Lower lobe of right lung (tissue), 2 donors: ENCODE measurements at places on chromosomes 4 and X. TPM values are rescaled to one million over a fixed set of nuclear protein-coding genes. Genes with fewer than 3 reads are reported as not detected.

- DNase-seq = no peak
Observed at GRCh38 chr4:113588895-113589668, 172.5 kb downstream of the CAMK2D start.

The LARP7 gene
- 38.0 TPM for total RNA-seq

- DNase-seq = no peak
Observed at GRCh38 chr4:139978692-139979091, 175.3 kb downstream of the MAML3 start.

DNA sequence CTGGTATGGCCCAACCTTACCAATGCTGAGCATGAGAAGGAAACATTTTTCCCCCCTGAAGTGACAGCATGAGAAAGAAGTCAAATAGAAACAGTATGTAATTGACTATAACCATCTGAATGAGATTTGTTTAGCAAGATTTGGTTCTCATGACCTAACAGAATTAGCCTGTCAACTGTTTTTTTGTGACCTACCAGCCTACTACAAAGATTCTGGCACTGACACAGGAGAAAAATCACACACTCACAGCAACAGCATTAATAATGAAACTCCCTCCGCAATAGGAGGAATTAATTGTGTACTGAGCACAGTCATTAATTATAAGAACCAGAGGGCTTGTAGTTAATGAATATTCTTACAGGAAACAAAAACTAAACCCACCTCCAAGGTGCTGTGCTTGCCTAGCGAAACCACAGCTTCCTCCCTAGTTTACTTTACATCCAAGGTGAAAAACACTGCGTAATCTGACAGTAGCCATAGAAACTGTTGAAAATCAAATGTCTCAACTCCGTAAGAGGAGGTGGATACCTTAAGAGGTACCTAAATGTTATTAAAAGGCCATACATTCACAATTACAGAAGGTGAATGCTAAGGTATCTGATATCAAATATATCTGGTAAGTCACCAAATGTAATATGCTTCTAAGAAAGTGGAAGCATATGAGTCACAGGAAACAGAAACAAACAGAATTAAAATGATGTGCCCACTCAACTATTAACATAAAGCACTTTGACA is 34.9 kb downstream of the MMRN1 start:
- no peak for DNase-seq

DNA sequence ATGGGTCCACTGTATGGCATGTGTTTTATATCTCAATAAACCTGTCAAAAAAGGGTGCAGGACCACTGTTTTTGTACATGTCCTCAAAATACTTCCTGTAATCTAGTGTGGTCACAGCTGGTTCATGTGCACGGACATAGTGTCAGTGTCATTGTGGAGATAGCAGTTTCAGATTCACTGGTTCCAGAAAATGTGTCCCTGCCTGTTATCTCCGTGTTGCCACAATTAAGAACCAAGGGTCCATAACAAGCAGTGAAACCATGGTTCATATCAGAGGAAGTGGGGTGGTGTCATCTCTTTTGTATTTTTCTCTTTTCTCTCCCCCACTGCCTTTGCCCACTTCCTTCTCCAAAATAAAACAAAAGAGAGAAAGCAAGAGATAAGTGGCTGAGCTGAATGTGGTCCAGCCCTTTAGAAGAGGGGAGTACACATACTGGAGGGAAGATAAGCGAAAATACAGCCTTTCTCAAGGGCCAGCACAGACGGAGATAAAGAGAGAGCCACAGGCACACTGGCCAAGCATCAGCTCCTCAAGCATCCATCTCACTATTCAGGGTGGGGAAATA is 51.2 kb downstream of the TBL1X start:
- no peak for DNase-seq

DNA sequence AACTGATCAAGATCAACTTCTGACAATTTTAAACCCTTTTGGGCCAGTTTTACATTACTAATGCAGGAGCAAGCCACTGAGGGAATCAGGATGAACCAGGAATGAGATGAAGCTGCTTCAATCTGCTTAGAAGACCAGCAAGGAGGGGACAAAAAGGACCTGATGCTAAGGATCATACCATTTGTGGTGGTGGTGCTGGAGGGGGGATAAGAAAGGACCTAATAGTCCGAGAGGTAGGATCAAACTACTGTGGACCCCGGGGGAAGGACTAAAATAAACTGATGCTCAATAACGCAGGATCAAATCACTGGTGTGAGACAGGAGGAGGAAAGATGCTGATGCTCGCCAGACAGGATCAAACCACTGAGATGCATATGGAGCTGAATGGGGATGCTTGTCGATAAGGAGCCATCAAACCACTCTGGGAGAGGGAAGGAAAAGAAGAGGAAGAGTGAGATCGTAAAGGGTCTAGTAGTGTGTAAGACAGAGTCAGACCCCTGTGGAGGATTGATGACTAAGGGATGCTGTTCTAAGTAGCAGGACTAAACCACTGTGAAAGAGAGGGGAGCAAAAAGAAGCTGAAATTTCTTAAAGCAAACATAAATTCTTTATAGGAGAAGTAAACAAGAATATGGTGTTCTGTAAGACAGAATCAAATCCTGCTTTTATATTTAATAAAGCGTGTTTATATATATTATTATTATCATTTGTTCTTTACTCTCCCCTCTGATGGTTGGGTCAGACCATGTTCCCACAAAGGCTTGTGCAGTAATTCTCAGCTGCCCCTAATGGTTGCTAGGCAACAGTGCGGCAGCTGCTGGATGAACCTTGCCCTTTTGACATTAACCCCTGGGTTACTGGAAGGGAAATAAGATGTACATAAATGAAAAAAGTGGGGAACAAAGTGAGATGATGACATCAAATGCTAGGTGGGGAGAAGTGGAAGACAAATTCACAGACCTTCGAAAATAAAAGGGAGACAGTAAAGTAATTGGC is 432.5 kb upstream of the FGF16 start:
- DNase-seq = no peak

GRCh38 chr4:57214654-57215411 is 104.6 kb upstream of the IGFBP7 start:
- no peak for DNase-seq

DNA sequence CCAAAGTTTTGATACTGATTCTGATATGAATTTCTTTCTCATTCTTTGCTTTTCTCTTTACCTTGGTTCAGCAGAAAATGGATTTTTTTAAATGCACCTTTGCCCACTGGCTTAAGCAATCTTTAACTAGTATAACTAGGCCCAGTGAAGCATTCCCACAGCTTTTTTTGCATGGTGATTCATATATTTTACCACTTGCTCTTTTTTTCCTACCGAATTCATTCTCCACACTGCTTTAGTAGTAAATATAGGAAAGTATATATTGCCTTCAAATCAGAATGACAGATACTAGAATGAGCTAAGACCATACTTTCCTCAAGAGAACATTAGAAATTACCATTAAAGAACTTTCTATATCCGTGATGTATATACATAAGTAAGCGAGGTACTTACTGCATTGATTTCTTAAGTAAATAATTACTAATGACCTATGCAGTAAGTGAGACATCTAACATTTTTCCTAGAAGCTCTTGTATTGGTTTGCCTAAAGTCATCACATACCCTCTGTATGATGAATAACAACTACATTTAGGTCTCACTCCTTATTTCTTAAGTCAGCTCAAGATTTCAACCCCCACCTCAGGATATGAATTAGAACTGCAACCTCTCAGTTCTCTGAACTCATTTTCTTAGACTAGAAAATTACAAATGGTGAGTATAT is 44.2 kb downstream of the SLC4A4 start:
- DNase-seq = no peak

- no peak for DNase-seq
Observed at GRCh38 chr4:150181536-150181935, 103.3 kb downstream of the DCLK2 start.

DNA sequence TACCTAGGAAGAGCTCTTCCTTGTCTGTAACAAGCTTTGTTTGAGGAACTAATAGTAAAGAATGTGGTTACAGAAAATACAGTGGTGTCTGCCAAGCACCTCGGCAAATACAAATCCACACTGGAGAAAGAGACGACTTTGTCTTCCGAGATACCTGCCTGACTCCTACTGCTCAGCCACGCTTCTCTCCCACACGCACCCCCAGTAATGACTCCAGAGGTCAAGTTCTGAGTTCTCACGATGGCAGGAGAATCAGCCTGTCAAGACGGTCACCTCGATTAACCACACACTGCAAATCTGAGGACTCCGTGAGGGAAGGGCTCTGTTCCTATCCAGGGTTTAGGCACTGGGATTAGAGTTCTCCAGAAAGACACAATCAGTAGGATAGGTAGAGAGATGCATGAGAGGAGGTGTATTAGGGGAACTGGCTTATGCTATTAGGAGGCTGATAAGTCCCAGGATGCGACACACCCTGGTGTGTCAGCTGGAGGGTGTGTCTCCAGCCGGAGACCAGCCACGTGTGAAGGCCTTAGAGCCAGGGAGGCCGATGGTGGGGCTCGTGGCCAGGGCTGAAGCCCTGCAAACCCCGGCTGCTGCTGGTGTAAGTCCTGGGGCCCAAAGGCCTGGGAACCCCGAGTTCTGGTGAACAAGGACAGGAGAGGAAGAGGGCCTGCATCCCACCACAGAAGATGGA is 8.4 kb upstream of the TRIML2 start:
- no peak for DNase-seq

DNA sequence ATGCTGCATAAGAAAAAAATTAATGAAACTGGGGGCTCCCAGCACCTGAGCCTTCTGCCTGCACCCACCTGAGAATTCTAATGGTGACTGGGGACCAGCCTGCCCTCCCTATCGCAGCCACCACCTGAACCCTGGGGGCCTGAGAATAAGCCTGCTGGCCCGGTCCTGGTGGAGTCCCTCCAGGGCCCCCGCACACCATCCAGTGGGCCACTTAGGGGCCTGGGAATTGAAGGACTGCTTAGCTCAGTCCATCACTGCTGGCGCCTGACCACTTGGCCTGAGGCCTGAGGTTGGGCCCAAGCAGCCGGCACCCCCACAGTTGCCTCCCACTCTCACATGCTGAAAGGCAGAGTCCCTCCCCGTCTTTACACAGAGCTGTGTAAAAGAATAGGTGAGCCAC is 230.8 kb downstream of the ENOX2 start:
- DNase-seq = no peak

The ZXDA gene
- total RNA-seq = 4.6 TPM

GRCh38 chr4:138978028-138978585 is 37.5 kb upstream of the NOCT start:
- no peak for DNase-seq

- no peak for DNase-seq
Observed at GRCh38 chrX:12790885-12791256, 341 bp upstream of the PRPS2 start.

The CSAG2 gene
- total RNA-seq = not detected

GRCh38 chr4:10643600-10644425 is 40.8 kb downstream of the CLNK start:
- DNase-seq = no peak

- no peak for DNase-seq
Observed at GRCh38 chr4:93152491-93152890, 676.1 kb upstream of the ATOH1 start.

The PRKX gene
- total RNA-seq = 27.3 TPM

DNA sequence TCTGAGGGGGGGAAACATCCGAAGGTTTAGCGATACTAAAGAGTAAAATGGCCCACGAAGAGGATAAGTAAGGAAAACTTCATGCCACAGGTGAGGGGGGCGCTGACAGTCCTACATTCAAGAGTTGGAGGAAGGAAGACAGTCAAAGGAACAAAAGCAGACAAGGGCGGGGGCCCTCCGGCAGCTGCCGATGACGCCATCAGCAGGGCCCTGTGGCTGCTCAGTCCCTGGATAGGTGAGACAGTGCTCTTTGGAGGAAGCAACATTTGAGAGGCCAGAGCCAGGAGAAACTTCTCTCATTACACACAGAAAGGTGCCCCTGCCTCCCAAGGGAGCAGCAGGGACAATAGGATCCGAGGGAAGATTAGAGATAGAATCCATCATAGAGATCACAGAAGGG is 41.5 kb downstream of the RAB40AL start:
- no peak for DNase-seq

The AVPR2 gene
- total RNA-seq = 1.9 TPM

DNA sequence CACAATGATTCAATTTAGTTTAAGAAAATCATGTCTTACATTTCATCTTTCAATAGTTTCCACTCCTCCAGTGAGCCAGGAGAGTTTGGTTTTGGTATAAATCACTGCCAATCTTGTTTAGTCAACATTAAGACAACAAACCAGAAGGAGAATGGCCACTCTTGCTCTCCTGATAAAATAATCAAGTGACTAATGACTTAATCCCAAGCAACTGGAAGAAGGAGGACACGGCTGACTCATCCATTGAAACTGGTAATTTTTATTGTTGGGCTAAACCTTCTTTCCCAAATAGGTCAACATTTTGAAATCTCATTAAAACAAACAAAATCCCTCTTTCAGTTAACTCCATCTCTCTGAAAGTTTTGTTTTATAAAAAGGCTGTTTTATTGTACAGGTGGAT is 230.2 kb downstream of the CLCN4 start:
- DNase-seq = no peak
